CD4-positive, alpha-beta T cell treated with Interleukin-12 subunit alpha and Interleukin-12 subunit beta, for 1 hour (primary cell): ENCODE measurements at places on chromosomes 16 and 17.

GRCh38 chr16:23930791-23931190 is 95.0 kb downstream of the PRKCB start:
- DNase-seq: no peak

- DNase-seq: no peak
These were observed 574 bp downstream of the MPP3 start for GRCh38 chr17:43832168-43832975.

- DNase-seq: no peak
These were observed 1.8 kb downstream of the CACNG3 start for GRCh38 chr16:24257958-24258357.

- DNase-seq: peak; percentile 21
These were observed 790 bp downstream of the CRHR1 start for GRCh38 chr17:45784741-45785479.

DNA sequence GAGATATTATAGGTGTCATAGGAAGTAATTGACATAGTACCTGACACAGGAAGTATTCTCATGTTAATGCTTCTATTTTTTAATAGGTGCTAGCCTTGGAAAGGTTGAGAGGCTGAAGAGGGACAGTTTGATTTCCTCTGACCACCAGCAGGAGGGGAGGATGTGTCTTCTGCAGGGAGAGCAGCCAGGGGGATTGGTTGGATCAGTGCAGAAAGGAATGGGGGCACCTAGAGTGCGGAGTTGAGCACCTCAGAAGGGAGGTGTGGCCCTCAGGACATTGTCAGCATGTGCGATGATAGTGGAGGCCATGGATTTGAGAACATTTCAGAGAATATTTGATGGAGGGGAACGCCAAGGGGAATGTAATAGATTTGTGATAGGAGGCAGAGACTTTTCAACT is 23.4 kb downstream of the HAPSTR1 start:
- no peak for DNase-seq

DNA sequence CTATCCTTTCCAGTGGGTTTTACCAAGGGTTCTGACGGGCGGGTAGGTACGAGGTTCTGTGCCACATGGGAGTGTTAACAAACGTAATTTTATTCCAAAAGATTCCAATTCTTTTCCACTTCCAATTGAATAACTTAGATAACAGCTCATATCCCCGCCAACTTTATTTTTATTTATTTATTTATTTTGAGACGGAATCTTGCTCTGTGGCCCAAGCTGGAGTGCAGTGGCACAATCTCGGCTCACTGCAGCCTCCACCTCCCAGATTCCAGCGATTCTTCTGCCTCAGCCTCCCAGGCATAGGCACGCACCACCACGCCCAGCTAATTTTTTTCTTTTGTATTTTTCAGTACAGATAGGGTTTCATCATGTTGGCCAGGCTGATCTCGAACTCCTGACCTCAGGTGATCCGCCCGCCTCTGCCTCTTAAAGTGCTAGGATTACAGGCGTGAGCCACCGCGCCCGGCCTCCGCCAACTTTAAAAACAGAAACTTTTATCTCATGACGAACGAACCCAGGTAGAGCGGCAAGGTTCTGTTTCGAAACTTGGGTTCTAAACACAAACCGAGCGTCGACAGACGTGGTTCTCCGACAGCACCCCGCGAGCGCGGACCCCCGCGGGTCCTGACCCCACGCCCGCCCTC is 613 bp downstream of the ECI1 start:
- peak; percentile 56 for DNase-seq

DNA sequence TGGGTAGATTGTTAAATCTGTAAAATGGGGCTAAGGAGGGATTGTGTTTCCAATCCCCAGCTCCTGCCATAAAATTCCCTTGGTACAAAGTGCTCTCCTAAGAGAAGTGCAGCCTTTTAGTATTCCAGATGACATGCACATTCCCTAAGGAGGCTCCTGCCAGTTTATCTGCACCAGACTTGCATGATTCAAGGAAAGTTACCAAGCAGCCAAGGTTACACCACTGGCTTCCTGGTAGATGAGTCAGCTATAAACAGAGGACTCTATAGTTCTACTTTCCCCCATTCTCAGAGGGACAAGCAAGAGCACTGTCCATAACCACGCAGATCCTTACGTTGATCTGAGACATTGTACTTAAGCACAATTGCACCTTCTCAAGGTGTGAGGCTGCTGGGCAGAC is 1.9 kb downstream of the CALB2 start:
- DNase-seq: no peak
